ENCODE measurements at places on chromosomes 13 and 19.

DNA sequence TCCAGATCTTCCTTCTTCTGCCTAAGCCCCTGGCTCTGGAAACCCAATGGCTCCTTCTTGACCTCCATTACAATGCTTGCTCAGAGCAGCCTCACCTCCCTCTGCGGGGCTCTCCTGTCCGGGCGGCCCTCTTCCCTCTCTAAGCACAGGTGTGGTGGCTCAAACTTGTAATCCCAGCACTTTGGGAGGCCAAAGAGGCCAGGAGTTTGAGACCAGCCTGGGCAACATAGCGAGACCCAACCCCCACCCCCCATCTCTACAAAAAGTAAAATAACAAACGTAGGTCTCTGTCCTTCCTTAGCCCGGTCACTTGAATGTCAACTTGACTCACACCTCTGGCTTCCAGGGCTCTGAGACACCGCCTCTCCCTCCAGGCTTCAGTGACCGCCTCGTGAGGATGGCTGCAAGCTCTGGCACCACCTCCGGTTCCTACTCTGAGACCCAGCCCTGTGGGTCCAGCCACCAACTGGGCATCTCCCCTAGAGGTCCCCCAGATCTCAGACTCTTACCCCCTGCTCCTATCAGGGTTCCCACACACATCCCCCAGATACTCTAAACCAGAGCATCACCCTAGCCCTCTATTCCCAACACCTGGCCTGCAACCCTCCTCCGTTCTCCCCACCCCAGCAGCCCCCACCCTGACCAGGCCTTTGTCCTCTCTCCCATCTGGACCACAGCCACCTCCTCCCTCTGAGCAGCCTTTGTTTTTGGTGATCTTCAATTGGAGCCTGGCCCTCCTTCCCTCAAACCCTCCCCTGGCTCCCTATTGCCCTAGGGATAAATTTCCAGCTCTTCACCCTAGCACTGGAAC lies 4.7 kb upstream of the TLE2 start:
- DNase-seq: no peak

DNA sequence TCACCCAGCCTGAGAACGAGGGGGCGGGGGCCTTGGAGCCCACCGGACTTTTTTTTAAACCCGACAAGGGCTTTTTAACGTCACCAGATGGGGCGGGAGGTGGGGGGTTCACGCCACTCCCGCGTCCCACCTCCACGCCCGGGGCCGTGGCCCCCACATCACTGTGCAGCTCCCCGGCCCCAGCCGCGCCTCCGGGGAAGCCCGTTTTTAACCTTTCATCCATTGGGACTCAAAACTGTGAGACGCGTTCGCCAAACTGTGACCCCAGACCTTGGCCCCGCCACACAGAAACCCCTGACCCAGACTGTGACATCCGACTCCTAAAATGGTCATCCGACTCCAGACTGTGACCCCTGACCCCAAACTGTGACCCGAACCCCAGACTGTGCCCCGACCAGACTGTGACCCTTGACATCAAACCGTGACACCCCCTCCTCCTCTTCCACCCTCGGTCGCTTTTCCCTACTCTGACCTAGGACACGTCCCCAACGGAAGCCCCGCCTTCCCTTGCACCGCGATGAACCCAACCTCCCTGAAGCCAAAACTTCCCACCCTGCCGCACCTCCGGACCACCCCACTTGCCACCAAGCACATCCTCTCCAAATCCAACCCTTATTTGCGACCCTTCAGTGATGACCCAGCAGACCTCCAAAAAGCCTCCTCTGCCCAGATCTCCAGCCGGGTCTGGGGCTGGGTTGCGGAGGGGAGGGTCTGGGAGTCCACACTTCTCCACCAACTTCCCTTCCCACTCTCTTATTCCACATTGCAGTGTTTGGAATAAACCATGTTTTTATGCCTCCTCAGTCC lies 1.5 kb upstream of the GRWD1 start:
- no peak for DNase-seq

GRCh38 chr13:85812282-85812681 lies 13.1 kb upstream of the SLITRK6 start:
- DNase-seq: no peak

- no peak for DNase-seq
Observed at GRCh38 chr13:108877300-108877699, 247.9 kb downstream of the MYO16 start.

GRCh38 chr19:11017275-11018035 lies 56.6 kb downstream of the SMARCA4 start:
- no peak for DNase-seq

- DNase-seq: no peak
Observed at GRCh38 chr13:98269386-98269785, 92.3 kb upstream of the RNF113B start.

- DNase-seq: no peak
Observed at GRCh38 chr19:7928334-7928706, 2.4 kb upstream of the CTXN1 start.

DNA sequence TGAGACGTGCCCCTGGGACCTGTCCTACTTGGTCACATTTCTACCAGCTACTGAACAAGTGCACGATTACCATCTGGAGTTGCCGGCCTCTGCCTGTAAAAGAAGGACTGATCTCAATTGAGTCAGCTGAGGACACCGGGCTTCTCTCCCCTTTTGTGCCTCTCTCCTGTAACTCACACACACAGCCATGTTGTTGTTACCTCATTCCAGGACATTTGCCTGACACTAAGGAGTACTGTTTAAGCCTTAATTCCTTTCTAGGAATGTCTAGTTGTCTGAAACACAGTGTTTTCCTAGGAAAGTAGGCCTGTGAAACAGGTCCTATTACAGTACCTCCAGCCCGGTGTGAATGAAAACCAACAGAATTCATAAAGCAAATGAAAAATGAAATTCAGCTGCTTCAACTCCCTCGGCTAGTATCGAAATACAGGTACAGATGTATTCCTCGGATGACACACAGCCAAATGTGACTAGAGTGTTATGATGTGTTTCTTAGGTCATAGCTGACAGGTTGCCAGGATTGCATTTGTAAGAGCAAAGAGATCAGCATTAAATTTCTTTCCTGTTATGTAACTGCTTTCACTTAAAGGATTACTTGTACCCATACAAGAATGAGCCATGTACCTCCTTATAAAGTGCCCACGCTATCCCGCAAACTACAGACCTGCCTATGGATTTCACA lies 152.0 kb upstream of the IRS2 start:
- no peak for DNase-seq

GRCh38 chr19:29811125-29812079 lies at the start of gene CCNE1:
TSS of gene CCNE1 (plus strand) at chr19:29811991. CDS start at chr19:29812556, 565 bp downstream.
- DNase-seq: peak; percentile 76

DNA sequence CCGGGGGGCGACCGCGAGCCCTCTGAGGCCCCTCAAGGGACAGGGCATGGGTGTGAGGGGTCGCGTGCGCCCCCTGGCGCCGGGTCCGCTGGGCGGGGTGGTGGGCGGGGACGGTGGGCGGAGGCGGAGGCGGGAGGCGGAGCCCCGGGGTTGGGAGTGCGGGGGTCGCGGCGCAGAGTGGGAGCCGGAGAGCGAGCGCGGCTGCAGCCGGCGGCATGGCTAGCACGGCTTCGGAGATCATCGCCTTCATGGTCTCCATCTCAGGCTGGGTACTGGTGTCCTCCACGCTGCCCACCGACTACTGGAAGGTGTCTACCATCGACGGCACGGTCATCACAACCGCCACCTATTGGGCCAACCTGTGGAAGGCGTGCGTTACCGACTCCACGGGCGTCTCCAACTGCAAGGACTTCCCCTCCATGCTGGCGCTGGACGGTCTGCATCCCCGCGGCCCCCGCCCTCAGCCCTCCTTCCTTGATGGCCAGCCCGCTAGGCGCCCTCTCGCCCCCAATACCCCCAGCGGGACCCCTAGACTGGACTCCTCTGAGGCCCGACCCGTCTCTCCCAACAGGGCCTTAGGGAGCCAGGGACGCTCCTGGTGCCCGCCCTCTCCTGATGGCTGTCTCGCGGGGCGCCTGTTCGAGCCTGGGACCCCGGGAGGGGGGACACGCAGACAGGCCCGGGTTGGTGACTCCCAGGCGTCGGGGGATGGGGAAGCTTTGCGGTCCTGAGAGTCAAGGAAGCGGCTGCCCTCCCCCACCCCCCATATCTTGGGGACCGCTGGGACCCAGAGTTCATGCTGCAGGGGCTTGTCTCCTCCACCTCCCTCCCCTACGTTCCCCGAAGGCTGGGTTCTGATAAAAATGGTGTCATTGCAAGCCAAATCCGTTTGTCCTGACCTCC lies at the start of gene CLDN10:
CLDN10 (plus strand) TSS at position 182 of the 903 bp plus-strand sequence; CDS start at position 216, 34 bp downstream.
- no peak for DNase-seq

DNA sequence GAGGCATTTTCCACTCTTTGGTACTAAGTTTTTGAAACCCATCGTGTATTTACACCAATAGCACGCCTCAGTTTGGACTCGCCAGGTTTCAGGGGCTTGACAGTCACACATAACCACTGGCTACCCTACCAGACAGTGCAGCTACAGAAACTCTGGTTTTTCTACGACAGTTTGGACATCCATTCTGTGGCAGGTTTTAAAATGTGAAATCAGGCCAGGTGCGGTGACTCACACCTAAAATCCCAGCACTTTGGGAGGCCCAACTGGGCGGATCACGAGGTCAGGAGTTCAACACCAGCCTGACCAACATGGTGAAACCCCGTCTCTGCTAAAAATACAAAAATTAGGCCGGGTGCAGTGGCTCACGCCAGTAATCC lies 13.2 kb downstream of the KDELR1 start:
- no peak for DNase-seq

GRCh38 chr19:4338441-4339355 lies at the start of gene STAP2:
TSS of gene STAP2 (minus strand) at chr19:4338827. CDS start at chr19:4338753, 74 bp downstream.
- DNase-seq: no peak

DNA sequence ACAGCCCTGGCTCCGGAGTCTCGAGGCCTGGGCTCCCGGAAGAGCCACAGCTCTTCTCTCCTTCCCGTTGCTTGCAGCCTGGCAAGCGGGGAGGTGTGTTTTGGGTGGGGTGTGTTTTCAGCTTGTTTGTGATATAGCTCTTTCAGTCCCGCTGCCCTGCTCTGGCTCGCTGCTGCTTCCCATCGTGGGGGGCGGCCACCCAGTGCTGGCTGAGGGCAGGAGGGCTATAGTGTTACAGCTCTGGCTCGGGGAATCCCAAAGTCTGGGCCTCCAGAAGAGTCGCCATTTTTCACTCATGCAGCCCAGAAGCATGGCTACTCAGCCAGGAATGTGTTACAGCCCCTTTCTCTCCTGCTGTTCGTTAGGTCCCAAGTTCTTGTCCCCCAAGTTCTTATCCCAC lies 2.2 kb upstream of the ZNF256 start:
- DNase-seq: no peak

GRCh38 chr13:58025821-58026220 lies 394.3 kb downstream of the PCDH17 start:
- no peak for DNase-seq

DNA sequence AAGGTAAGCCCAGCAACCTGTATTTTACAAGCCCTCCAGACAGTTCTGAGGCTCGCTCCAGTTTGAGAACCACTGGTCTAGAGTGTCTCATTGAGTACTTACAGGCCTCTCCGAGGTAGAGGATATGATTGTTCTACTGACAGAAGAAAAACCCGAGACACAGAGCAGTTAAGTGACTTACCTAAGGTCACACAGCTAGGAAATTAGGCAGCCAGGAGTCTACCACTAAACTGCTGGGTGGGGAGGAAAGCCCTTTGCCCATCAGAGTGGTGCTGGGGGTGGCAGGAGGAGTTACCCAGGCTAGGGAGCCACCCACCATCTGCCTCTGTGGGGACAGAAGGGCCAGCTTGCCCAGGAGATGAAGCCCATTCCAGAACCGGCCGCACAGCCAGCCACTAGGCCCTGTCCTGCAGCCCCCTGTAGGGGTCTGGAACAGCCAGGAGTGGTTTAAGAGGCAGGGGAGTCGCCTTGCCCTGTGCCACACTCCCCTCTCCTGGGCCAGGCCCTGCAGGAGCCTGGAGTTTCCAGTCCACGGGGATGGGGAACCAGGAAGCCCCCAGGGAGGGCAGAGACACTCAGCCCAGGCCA lies 703 bp downstream of the RASGRP4 start:
- no peak for DNase-seq

DNA sequence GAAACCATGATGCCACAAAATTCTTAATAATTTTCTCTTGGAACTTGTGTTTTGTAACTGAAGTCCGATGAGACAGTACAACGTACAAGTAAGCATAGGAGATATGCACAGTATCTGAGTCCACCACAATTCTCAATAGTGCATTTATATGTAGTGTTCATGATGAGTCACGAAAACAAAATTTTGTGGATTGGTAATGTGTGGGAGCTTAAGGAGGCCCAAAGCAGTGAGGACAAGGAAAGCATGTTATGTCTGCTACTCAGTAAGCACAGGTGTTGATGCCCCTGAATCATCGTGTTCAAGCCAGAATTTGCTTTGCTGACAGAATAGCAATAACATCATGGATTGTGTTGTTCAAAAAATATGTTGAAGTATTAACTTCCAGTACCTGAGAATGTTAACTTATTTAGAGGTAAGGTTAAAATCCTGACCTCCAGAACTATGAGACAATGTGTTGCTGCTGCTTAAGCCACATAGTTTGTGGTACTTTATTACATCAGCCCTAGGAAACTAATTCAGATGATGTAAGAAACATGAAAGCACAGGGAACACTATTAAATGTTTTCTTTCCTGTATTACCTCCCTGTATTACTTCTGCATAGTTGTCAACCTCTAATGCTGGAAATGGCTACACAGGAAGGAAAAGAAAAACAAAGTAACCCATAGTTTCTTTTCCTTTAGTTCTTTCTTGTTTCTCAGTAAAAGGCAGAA lies 201.3 kb downstream of the SLITRK6 start:
- no peak for DNase-seq

DNA sequence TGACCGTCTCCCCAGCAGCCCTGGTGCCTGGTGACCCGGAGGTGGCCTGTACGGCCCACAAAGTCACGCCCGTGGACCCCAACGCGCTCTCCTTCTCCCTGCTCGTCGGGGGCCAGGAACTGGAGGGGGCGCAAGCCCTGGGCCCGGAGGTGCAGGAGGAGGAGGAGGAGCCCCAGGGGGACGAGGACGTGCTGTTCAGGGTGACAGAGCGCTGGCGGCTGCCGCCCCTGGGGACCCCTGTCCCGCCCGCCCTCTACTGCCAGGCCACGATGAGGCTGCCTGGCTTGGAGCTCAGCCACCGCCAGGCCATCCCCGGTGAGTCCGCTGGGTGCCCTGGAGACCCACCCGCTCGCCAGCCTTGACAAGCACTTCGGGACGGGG lies 2.2 kb downstream of the MADCAM1 start:
- no peak for DNase-seq

DNA sequence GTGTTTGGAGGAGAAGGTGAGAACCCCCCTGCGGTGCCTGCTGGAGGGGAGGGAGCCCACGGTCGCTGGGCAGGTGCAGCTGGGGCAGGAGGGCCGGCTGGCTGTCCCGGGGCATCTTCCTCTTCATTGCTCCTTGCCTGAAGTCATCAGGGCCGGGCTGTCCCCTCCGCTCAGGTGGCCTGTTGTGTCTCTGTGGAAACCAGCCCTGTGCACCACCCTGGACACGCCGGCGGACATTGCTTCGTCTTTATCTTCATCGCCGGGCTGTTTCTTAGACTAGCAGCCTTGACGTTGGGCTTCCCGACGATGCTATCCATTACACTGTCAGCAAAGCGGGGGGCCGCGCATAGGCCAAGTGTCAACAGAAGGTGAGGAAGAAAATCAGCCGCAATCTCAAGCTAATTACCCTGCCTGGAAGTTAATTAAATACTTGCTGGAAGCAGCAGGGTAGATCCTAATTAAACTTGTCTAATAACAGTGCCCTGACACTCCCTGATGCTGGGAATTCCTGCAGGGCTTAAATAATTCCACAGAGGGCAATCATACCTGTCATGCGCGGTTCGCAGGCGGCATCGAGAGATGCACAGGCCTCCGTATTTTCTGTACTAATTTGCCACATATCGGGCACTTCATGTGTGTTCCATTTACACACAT lies 111.4 kb upstream of the SOX1 start:
- no peak for DNase-seq

All from omental fat pad (tissue), 4 donors.